CD4-positive, alpha-beta T cell treated with Interleukin-4 for 4 hours (primary cell): ENCODE measurements at places on chromosomes 7 and 10.
A peak's percentile ranks its signal among the peaks of the same experiment; 100 is the strongest.

GRCh38 chr7:44988701-44989100 lies 9.9 kb upstream of the MYO1G start:
- DNase-seq, result no peak

GRCh38 chr10:130866857-130867256 lies 444.7 kb downstream of the TCERG1L start:
- no peak for DNase-seq

- DNase-seq, result no peak
These were observed 907.6 kb downstream of the KCNMA1 start for GRCh38 chr10:76729841-76730487.

DNA sequence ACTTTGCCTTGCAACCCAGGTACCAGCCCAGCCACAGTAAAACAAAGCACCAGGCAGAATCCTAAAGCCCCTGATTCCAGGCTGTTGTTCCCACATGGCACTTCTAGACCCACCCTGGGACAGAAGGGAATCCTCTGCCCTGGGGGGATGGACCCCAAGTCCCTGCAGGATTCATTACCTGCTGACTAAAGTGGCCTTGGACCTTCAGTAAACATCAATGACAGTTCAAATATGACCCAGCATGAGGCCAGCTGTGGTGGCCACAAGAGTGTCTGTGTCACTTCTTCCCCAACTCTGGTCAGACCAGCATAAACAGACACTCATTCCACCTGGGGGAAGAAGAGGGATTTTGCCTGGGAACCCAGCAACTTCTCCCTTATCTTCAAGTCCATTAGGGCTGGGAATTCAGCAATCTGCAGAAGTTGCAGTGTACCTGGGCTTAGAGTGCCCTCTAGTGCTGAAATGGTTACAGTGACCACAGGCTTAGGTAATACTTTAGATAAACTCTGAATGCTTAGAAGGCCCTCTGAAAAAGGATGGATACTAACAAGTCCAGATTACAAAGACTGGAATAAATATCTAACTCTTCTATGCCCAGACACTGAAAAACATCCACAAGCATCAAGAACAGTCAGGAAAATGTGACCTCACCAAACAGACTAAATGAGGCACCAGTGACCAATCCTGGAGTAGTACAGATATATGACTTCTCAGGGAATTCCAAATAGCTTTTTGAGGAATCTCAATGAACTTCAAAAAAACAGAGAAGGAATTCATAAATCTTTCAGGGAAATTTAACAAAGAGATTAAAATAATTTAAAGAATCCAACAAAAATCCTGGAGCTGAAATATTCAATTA lies 108.5 kb upstream of the TMEM168 start:
- DNase-seq, result peak; percentile 36

GRCh38 chr7:42082144-42082543 lies 154.9 kb downstream of the GLI3 start:
- no peak for DNase-seq

DNA sequence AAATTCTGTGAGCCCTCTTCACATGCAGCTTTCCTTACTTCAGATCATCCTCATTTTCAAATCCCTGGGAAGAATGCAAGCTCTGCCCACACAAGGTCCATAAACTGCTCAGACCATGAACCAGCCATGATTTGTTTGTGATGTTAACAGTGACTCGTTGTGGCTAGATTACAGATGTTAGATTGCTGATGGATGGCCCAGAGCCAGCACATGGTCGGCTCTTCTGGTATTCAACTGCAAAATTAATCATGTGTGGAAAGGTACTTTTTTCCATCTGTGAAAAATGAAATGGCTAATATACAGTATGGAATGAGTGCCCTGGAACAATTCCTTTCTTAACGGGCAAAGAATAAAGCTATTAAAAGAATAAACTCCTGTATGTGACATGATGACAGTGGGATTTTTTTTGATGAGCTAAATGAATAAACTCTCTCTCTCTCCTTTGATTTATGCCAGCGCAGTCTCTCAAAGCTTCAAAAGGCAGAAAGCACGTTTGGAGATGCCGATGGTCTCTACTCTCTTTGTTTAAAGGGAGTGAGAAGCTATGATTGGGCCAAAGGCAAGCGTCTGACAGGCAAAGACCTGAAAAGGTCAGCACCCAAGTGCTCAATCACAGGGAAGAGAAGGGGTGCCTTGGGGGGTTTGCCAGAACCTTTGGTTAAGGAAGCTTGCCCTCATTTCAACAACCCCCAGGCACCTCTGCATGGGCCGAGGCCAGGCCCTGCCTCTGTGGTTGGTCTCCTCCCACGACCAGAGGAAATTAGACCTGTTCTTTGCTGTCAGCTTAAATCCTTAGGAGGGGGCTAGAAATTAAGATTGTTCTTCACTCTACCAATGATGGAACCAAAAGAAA lies 444.0 kb upstream of the NFE2L3 start:
- DNase-seq, result no peak

DNA sequence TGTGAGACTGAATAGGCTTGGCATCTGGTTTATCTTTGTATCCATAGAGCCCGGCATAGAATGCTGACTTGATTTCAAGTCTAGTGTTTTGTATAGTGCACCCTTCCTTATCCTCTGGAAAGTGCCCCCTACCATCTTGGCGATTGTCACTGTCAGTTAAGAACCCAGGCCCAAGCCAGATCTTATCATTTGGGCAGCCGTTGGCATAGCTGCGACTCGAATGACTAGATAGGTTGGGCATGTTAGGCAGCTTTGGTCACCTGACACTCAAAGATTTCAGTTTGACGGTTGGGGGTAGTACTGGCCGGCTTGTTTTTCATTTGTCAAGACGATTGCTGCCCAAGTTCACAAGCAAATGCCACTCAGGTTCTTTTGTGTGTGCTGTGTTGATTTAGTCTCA lies 6.6 kb downstream of the NIPSNAP2 start:
- no peak for DNase-seq

DNA sequence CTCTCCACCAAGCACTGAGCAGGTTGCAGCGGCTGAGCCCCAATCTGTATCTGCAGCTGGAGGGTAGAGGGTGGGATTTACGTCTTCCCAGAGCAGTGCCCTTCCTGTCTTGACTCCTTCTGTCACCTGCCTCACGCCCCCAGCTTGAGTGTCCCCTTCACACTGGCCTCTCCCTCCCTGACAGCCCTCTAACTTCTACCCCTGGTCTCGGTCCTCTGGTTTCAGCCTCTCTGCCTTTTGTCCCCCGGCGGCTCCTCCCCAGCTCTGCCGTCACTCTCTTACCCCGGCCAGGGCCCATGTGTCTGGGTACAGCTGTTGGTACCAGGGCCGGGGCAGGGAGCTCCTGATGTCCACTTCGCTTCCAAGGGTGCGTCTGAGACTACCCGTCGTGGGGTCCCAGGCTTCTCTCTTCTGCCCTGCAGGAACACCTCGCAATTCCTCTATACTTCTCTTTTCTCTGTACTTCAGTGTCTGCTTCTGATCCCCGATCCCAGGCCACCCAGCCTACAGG lies 654 bp downstream of the MUC3A start:
- no peak for DNase-seq

DNA sequence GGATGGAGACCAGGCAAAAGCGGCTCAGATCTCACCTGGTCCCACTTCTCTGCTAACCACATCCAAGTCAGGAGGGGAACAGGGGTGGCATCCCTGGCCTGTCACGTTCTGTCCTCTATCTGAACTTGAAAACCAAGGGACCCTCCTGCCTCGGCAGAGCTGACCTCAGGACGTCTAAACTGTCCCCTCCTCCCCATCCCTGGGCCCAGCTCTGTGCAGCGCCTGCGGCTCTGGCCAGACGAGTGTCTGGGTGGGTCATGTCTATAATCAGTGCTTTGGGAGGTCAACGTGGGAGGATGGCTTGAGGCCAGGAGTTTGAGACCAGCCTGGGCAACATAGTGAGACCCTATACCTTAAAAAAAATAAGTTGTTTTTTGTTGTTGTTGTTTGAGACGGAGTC lies 70.0 kb upstream of the ZNF479 start:
- DNase-seq, result no peak

DNA sequence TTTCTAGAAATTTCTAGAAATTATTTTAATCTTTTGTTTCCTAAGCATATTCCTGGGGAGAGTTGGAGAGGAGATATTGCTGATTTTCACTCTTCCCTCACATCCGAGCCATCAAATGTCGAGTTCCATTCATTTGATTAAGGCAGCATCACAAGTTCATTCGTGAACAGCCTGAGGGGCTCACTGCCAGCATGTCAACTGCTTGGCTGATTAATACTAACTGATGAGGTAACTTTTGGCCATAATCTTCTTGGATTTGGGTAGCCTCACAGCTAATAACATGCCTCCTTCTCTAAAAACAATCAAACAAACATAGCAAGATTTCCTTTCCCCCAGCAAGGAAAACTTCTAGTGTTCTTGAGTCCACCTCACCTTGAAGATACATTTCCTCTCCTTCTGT lies 87.1 kb upstream of the AFAP1L2 start:
- no peak for DNase-seq

- no peak for DNase-seq
These were observed 231.8 kb upstream of the DKK1 start for GRCh38 chr10:52082307-52082706.

GRCh38 chr7:50267525-50268041 lies 36.9 kb upstream of the IKZF1 start:
- no peak for DNase-seq

- no peak for DNase-seq
These were observed 25.7 kb downstream of the NUB1 start for GRCh38 chr7:151367284-151367683.

DNA sequence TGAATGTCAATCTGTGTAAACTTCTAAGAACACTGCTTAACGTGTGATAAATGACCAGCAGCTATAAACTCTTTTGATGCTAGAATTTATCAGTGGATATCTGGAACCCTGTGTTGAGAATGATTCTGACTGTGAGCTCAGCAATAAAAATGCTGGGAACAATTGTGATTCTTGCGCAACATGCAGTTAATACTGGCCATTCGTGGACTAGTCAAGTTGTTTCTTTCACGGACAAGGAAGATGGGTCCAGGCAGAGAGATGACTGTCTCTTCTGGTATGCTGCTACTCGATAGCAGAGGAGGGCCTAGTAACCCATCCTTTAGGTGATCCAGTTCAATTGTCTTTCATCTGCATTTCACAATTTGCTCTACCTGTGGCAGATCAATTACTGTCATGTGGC lies 394.8 kb upstream of the IGFBP3 start:
- DNase-seq, result no peak

GRCh38 chr7:49187543-49188268 lies 263.4 kb downstream of the CDC14C start:
- no peak for DNase-seq

DNA sequence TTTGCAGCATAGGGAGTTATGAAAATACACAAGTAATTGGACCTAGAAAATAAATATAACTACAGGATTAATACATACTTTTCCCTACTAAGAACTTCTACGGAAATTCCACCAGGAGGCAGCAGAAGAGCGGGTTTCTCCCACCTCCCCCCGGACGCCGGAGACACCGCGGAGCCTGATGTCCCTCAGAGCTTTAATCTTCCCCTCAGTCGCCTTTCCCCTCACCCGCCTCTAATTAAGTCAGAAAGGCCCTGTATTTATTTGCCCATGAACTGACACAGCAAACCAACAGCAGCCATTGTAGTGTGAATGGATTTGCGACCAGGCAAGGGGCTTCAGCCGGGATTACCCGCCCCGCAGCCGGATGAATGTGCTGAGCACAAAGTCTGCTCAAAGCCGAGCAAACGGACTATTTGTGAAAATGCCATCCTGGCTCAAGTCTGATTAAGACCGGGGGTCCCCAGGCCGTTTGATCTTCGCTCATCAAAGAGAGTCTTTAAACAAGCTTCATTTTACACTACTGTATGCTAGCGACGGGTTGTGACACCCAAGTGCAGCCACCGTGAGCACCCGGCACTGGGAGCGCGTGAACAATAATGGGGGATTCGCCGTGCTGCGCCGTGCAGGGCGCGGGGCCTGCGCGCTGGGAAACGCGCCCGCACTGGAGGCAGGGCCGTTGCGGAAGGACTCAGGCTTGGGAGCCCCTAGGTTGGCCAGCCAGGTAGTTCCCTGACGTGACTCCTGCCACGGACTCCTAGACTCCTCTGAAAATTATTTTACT lies 5.6 kb upstream of the DKK1 start:
- no peak for DNase-seq

GRCh38 chr7:30147223-30147622 lies 12.4 kb downstream of the MTURN start:
- no peak for DNase-seq

- no peak for DNase-seq
These were observed 67.8 kb downstream of the ZNF248 start for GRCh38 chr10:37789590-37789989.

DNA sequence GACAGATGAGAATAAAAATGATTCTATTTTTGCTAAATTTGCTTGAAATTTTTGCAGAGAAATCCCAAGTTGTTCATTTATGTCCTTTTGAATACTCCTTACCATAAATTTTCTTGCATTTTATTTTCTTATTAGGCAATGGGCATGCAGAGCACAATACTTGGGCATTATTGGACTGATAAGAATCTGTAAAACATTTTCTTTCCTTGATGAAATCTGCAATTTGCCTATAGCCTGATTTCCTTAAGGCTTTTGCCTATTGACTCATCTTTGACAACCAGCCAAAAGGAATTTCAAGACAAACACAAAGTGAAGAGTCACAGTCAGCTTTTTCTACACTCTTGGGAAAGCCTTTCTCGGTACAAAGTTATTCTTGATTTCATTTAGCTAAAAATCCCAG lies 30.5 kb upstream of the GNAT3 start:
- DNase-seq, result no peak

GRCh38 chr10:84391326-84391725 lies 62.9 kb downstream of the CCSER2 start:
- no peak for DNase-seq

DNA sequence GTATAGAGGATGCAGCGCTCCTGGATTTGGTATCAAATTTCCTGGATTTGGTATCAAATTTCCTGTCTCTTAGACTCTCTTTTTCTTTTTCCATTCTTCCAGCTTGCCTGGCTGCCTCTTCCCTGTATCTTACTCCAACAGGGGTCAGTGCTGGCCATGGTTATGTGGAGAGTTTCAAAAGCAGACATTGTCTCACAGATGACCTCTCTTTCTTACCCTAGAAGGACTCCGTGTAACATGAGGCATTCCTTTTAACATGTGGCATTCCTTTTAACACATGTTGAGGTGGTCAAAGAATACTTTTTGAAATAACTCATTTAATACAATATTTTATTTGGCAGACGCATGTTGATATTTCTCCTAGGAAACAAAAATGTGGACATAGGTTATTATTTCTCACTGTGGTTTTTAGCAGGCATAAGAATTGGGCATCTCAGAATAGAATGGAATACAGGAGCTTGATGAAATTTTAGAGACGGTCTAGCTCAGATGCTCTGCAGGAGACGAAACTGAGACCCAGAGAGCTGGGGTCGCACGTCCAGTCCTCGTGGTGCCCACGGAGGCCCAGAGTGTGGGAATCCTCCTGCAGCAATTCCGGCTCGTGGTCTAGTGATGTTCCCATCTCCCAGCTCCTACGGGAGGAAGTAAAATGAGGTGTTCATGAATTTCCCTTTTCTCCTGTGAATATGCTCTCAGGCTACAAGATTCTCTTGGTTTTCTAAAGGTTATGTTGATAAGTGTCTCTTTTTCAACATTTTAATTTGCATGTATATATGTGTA lies 59.6 kb upstream of the PITRM1 start:
- DNase-seq, result no peak
